Frontal cortex (tissue), 4 donors: ENCODE measurements at places on chromosomes 2 and 18. TPM values are rescaled to one million over a fixed set of nuclear protein-coding genes. Genes with fewer than 3 reads are reported as not detected.

PASK gene
- total RNA-seq, result 15.1 TPM

DNA sequence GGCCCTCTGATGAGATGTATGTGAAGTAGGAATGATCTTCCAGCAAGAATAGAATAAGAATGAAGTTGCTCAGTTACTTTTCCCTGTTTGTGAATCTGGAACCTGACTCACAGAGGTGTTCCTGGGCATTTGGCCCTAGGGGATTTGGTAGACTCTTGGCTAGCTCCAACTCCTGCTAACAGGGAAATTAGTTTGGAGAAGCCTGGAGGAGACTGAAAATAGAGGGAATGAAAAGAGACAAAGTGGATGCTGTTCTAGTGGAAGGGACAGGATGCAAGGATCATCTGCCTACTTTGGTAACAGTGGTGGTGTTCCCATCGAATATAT, 19.6 kb downstream of the TMEM17 start:
- DNase-seq, result no peak

GRCh38 chr2:60267122-60267521, 286.3 kb downstream of the BCL11A start:
- DNase-seq, result no peak

DNA sequence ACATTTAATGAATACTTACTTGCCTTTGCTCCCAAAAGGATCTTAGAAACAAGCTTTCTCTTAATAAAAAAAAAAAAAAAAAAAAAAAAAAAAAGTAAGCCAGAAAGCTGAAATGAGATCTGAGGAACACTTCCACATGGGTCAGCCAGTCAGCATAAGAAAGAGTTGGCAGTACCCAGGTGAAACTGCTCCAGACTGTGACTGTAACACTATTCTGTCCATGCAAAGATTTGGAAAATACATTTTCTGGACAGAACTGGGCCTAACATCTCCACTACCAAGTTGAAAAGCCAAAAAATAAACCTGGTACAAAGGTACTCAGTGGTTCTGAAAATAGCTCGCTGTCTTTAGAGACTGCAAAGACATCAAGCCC, 135.7 kb downstream of the THADA start:
- DNase-seq, result no peak
